Activated T-helper 1 cell treated with anti-CD3 and anti-CD28 coated beads, Interleukin-2, amount 50 U/mL, for 16 hours (primary cell): ENCODE measurements at places on chromosomes 3 and 15.

DNA sequence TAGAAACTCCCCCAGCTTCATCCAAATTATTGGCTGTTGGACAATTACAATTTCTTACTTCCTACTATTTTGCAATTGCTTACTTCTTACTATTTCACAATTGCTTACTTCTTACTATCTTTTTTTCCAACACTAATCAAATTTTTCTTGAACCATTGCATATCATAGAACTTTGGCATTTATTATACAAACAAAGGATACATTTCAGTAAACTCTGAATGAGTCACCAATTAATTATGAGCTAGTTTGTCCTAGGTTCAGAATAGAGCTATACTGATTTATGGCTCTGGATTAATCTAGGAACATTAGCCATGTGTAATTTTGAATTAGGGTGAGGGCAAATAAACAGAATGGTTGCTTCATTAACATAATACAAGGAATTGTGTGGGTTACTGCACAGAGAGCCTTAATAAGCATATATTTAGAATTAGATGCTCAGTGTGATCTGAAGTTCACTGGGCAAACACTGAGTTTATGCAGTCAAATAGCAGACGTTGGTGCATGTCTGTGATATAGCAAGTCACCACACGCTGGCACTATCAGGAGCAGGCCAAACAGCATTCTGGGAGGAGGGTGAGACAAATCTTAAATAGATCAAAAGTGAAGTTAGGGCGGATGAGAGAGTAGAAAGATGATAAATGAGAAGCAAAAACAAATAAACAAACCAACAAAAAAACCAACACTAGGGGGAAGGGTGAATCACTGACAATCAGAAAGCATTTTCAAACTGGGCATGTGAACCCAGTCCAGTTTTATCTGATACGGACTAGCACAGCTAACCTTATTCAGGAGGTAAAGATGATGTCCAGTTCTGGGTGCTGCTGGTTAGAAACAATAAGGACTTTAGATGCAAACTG is 21.5 kb downstream of the GABRR3 start:
- no peak for DNase-seq

- DNase-seq, result no peak
Observed at GRCh38 chr15:98387866-98388265, 260.5 kb upstream of the IGF1R start.

DNA sequence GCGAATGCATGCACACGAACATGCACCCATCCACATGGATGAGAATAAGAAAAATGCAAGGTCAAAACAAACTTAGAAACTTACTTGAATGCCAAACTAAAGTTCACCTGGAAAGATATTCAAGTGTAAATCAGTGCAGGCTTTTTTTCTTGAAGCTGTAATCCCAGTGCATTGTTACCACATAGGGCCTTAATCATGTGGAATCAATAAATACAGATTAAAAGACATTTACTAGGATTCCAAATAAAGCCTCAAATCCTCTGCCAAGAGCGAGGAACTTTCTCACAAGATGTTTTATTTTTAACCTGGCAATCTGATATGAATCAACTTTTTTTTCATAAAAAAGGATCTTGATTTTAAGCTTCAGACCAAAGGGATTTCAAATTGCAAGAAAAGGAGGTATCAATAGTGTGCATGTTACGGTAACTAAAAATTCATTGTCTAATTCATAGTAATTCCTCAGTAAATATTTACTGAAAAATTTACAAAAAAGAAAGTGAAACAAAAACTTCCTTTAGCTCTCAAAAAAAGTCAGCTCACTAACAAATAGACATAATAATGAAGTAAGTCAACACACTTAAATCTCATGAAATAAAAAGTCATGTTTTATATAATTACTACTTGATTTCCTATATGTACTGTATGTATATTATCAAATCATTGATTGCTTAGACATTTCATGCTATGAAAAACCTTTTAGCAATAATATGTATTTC is 978.6 kb downstream of the PLOD2 start:
- DNase-seq, result no peak

GRCh38 chr3:18092726-18093125 is 332.4 kb downstream of the SATB1 start:
- no peak for DNase-seq

DNA sequence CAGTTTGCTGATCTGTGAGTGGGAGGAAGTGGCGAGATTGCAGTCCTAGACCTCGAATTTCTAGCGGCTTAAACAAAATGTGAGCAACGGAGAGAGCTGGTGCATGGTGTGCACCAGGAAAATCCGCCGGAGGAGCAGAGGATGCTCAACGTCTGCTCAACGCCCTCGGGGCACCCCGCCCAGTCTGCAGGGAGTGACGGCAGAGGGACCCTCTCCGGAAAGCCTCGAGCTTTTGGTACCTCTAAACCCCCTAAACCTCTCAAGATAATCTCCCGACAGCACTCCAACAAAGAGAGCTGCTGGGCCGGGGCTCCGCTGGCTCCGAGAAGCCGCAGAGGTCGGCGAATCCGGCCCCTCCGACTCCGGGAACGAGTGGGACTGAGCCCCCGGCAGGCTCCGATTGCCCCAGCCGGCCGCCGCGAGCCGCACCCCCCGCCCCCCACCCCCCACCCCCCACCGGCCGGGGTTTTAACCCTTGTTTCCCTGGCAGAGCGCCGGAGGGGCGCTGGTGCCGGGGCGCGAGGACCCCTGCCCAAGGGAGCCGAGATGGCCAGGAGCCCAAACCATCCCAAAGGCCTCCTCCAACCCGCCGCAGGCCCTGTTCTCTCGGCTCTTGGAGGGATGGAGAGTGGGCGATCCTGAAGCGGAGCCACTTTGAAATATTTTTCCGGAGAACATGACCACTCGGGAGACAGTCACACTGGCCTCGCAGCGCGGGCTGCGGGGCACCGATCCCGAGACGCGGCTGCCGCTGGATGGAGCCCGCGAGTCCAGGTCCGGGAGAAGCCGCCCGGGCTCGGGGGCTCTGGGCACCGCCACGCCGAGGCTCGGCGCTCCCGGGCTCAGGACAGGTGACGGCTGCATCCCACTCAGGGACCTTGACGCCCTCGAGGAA is 1.5 kb downstream of the MEGF11 start:
- DNase-seq, result peak; percentile 9

GRCh38 chr3:161212906-161213305 is 8.2 kb upstream of the NMD3 start:
- DNase-seq, result no peak

- no peak for DNase-seq
Observed at GRCh38 chr15:98646546-98647025, 1.8 kb upstream of the IGF1R start.

GRCh38 chr3:63429905-63430304 is 151.8 kb downstream of the SYNPR start:
- no peak for DNase-seq

DNA sequence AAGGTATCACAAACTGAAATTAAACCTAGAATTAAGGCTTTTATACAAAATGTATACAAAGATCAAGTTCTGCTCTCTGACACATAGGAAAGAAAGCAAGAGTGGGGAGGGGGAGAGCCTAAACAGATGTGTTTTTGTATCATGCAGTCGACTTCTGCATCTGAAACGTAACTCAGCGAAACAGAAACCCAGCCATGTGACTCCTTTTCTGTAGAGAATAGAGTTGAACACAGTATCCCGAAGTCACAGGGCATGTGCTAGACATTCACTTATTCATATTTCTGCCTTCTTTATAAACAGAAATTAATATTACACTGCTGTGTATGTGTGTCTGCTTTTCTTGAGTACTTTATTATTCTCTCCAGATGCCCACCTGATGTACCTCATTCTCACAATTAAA is 121.0 kb downstream of the PDZRN3 start:
- no peak for DNase-seq

DNA sequence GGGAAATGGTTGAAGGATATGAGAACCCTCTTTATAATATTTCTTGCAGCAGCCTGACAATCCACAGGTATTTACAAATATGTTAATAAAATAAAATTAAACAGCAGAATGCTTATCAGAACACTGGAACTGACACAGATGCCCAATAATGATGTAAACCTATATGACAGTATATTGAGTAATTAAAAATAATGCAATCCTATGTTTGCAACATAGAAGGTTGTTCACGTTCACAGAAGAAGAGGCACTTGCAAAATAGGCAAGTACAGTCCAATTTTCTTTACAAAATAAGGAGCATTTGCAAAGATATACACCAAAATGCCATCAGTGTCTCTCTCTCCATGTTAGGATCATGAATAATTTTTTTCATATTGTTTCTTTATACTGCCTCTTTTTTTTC is 397.0 kb upstream of the WNT5A start:
- no peak for DNase-seq

DNA sequence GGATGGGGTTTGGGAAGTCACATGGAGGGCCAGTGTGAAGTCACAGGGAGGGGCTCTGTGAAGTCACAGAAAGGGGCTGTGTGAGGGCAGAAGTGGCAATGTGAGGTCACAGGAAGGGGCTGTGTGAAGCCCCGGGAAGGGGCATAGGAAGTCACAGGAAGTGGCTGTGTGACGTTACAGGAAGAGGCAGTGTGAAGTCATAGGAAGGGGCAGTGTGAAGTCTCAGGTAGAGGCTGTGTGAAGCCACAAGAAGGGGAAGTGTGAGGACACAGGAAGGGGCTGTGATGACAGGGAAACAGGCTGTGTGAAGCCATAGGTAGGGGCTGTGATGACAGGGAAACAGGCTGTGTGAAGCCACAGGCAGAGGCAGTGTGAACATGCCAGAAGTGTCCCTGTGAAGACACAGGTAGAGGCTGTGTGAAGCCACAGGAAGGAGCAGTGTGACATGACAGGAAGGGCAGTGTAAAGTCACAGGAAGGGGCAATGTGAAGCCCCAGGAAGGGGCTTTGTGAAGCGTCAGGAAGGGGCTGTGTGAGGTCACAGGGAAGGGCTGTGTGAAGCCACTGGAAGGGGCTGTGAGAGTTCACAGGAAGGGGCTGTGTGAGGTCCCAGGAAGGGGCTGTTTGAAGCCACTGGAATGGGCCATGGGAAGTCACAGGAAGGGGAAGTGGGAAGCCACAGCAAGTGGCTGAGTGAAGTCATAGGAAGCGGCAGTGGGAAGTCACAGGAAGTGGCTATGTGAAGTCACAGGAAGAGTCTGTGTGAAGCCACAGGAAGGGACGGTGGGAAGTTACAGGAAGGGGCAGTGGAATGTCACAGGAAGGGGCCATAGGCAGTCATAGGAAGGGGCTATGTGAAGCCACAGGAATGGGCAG is 37.1 kb downstream of the GASK1A start:
- no peak for DNase-seq

GRCh38 chr3:72155391-72156064 is 370.6 kb upstream of the PROK2 start:
- DNase-seq, result no peak

- no peak for DNase-seq
Observed at GRCh38 chr3:197761784-197762183, 12.1 kb downstream of the FYTTD1 start.

GRCh38 chr3:168066882-168067281 is 28.8 kb downstream of the GOLIM4 start:
- no peak for DNase-seq

GRCh38 chr15:89329329-89330084 is 5.1 kb downstream of the POLG start:
- DNase-seq, result no peak

DNA sequence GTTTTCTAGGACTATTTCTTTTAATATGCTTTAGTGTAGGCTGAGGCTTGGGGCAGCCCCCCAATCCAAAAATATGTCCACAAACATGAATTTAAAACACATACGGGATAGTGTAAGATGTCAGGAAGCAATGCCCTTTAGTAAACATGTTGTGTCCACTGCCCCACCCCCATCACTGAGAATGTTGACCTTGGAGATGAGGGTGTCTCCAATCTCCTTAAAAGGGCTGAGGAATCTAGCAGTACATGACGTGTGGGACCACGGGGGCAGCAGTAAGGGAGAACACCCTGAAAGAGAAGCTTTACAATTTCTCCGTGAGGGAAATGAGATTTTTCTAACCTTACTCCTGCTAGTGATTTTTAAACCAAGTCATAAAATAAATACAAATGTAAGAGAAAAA is 84.7 kb downstream of the SQOR start:
- no peak for DNase-seq

- no peak for DNase-seq
Observed at GRCh38 chr15:61090386-61091288, 138.5 kb downstream of the RORA start.

GRCh38 chr3:171172070-171172469 is 145.6 kb upstream of the SLC2A2 start:
- DNase-seq, result no peak

- DNase-seq, result no peak
Observed at GRCh38 chr3:78659386-78659987, 1108.3 kb downstream of the ROBO1 start.

GRCh38 chr3:51798411-51798963 is 19.4 kb upstream of the IQCF6 start:
- no peak for DNase-seq

DNA sequence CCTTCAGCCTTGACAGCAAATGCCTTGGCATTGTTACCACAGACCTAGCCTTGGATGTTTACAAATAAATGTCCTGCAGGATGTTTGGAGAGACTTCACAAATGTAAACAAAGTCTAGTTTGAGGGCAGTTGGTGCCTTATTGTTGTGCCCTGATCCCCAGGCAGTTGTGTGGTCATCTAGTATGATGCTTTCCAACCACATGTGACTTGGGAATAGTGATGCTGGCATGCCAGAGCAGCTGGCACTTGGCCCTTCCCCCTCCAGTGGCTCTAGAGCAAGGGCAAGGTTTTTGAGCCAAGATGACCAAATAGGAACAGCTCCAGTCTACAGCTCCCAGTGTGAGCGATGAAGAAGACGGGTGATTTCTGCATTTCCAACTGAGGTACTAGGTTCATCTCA is 258.2 kb downstream of the ADAMTS17 start:
- no peak for DNase-seq

GRCh38 chr3:21067031-21067813 is 683.8 kb downstream of the ZNF385D start:
- DNase-seq, result no peak

- DNase-seq, result no peak
Observed at GRCh38 chr3:98172621-98173020, 6.1 kb downstream of the OR5H15 start.

- peak; percentile 60 for DNase-seq
Observed at GRCh38 chr3:197599089-197599765, 43.5 kb upstream of the BDH1 start.

- DNase-seq, result no peak
Observed at GRCh38 chr15:89400116-89400781, 65.6 kb upstream of the POLG start.

DNA sequence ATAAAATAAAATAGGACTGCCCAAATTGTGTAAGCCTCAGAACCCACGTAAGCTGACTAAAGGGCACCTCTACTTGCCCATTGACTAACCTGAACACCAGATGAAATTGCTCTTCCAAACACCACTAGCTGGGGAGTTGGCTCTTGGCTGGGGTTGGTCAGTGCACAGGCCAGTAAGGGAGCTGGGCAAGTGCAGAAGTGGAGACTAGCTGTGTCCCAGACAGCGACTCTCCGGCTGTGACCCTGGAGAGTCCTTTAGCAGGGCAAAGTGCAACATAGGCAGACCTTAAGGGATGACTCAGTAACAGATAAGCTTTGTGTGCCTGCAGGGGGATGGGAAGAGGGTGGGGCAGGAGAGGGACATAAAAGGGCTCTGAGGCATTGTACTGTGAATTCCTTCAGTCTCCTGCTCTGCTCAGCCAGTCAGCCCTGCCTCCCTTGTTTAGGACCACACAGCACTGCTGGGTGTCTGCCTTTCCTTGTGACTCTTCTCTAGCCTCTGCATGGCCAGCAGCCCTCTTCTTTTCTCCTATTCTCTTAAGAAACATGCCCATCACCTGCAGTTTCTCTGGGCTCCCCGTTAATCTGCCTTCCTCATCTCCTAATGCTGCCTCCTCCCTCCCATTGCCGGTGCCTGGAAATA is 13.2 kb downstream of the NR1I2 start:
- no peak for DNase-seq
